ENCODE measurements at places on chromosomes 5 and 9.
A peak's percentile ranks its signal among the peaks of the same experiment; 100 is the strongest.

GRCh38 chr9:116662646-116663310, 24.3 kb upstream of the TRIM32 start:
- DNase-seq: no peak

DNA sequence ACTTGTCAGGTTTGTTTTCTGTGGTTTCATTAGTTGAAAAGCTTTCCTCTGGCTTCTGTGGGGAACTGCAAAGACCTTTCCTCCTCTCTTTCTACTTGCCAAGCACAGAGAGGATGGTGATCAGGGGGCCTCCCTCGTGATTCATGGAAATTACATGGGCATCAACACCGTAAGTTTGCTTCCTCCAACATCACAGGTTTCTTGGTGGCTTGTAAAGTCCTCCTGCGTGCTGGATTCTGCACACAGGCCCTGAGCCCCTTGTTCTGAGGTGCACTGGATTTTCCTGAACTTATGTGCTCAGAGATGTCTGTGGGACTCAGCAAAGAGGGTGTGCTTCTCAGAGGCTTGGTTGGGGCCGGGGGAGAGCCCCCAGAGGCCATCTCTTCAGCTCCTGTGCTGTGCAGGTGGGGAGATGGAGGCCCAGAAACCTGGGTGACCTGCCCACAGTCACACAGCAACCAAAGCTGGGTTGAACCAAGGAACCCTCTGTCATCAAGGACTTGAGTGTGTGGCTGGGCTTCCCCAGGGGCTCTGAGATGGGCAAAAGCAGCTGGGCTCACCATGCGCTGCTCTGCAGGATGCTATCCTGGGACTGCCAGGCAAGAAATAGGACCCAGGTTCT, 36.5 kb downstream of the RGS3 start:
- DNase-seq: no peak

DNA sequence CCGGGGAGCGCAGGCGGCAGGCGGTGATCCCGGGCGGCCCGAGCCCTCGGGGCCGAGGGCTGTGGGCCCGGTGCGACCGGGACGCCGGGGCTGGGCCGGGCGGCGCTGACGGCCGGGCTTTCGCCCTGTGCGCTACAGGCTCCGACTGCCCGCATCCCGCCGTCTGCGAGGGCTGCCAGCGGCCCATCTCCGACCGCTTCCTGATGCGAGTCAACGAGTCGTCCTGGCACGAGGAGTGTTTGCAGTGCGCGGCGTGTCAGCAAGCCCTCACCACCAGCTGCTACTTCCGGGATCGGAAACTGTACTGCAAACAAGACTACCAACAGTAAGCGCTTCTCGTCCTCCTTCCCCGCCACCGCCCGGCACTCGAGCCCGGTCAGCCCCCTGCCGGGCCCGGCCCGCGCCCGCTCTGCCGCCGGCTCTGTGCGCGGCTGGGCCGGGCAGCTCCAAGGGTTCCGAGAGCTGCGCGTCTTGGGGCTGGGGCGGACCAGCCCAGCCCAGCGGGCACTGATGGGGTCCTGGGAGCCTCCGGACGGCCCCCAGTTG, 1.6 kb downstream of the LMX1B start:
- no peak for DNase-seq

DNA sequence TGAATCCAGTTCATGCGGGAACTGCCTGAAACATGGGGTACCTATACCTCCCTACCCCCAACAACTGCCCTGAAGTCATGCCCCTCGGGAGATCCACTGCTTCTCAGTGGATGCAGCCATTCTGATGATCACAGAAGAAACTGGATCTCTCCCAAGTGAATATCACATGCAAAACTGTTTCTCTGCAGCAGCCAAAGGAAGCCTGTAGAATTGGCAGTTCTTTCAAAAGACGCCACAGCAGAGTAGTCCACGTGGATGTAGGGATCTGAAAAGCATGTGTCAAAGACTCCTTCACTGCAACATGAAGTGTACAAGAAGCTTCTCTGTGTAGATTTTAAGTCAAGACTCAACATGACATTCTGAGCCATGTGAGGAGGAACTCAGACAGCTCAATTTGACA, 286.7 kb downstream of the NR3C1 start:
- DNase-seq: no peak

DNA sequence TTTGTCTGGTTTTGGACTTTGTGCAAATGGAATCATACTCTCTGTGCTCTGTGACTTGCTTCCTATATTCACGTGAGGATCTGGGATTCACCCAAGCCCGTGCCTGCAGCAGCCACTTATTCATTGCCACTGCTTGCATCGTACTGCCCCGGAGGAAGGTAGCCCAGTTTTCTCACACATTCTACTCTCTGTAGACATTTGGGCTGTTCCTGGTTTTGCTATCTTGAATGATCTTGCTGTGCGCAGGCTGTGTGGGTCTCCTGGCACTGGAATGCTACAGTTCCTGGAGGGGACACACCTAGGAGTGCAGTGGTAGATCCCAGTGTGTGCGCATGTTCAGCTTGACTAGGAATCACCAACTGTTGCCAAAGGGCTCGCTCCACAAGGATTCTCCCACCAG, 99.2 kb upstream of the BOD1 start:
- no peak for DNase-seq

GRCh38 chr9:129575818-129576217, 45.1 kb downstream of the C9orf50 start:
- DNase-seq: no peak

DNA sequence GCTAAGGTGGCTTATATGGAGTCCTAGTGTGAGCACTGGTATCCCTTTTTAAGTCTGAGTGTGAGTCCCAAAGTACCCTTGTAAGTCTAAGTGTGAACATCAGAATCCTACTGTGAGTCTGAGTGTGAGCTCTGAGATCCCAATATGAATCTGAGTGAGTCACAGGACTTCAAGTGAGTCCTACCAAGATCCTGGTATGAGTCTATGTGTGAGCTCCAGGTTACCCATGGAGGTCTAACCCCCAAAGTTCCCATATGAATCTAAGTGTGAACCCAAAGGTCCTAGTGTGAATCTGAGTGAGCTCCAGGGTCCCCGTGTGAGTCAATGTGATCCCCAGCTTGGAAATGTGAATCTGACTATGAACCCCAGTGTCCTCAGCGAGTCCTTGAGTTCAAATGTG, 2.3 kb downstream of the CNTFR start:
- DNase-seq: no peak

DNA sequence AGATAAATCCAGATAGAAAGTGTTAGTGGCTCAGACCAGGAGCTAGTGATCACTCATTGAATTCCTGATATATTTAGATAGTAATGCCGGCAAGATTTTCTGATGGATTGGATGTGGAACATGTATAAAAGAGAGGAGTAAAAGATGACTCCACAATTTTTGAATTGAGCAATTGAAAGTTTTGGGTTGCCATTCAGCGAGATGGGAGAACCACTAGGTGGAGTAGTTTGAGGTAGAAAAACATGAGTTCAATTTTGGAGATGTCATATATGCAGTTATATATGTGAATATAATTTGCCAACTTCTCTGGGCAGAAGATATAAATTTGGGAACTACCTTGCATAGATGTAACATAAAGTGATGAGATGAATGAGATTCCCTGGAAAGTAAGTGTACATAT, 502.5 kb upstream of the SEMA6A start:
- DNase-seq: no peak

DNA sequence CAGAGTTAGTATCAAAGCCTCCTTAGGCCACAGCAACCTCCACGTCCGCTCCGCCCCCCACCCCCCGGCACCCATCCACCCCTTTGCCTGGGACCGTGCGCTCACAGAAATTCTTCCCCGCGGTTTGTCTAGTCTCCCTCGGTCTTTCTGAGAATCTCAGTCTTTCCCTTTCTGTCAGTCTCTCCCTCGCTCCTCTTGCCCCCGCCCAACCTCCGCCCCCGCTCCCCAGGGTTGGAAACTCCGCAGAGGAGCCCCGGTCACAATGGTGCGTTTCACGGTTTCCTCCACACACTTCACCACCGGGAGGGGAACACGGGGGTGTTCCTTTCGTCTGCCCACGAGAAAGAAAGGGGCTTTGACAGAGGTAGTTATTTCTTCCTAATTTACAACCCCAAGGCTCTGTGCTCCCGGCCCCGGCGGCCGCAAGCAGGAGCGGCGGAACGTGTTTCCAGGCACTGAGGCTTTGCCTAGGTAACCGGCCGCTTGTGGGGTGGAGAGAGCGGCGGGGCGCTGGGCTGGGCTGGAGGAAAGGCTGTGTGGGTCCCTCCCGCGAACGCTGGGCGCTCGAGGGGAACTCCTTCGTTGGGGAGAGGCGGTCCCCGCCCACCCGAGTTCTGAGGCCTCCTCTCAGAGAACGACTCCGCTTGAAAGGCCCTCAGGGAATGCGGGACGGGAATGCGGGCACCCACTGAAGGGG, 2.1 kb downstream of the NR4A3 start:
- DNase-seq: peak; percentile 26

- DNase-seq: no peak
These were observed 1.8 kb downstream of the NTMT1 start for GRCh38 chr9:129627556-129628440.

GRCh38 chr9:137372693-137373610, 50.0 kb downstream of the EXD3 start:
- DNase-seq: no peak

- DNase-seq: no peak
These were observed 64.3 kb downstream of the GOLM1 start for GRCh38 chr9:86034863-86035734.

GRCh38 chr9:108933718-108934322, at the start of gene ELP1:
ELP1 (minus strand) TSS chr9:108934124; CDS start chr9:108931146, 2,978 bp downstream.
- peak; percentile 87 for DNase-seq

DNA sequence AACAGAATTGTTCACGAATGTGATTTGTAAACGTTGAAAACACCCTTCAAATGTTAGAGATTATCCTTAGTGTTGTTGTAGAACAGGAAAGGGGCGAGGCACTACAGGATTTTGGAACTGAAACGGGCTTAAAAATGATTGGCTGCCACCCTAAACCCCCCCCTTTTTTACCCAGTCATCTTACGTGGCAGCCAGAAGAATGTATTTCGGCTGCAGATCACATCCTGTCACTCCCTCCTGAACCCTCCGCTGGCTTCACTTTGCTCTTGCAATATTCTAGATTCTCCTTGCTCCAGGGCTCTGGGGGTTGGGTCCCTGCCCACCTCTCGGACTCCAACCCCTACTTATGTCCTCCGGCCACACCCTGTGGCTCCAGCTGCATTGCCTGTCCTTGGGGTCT, 13.9 kb upstream of the UNC5A start:
- no peak for DNase-seq

GRCh38 chr9:98007251-98007928, 24.2 kb downstream of the ANP32B start:
- DNase-seq: no peak

- no peak for DNase-seq
These were observed 51.9 kb upstream of the PPP1R2B start for GRCh38 chr5:156798201-156798600.

- no peak for DNase-seq
These were observed 35.6 kb downstream of the TPPP start for GRCh38 chr5:657570-657969.

- DNase-seq: no peak
These were observed 33.4 kb downstream of the TMEM252 start for GRCh38 chr9:68507130-68507805.

GRCh38 chr5:135024956-135025729, 8.9 kb downstream of the PITX1 start:
- no peak for DNase-seq

DNA sequence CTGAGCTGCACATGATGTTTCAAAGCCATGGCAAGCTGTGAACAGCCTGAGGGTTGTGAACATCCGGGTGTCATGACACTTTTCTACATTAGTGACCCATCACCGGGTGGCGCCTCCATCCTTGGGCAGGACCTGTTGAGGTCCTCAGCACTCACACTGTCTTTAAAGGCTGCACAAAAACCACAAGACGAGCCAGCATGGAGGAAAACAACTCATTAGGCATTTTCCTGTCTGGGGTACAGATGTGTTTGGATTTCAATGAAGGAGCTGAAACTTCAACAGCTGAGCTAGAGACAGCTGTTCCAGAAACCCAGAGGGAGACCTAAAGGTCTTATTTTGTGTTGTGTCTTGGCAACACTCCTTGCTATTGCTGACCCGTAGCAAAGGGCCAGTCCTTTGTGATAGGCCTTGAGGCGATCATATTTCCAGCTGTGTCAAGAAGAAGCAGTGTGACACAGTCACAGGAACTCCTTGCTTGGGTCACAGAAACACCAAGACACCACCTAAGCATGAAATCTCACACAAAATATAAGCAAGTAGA, 151.8 kb upstream of the VLDLR start:
- DNase-seq: no peak

- DNase-seq: no peak
These were observed 16.9 kb upstream of the ADRA1B start for GRCh38 chr5:159899067-159900049.

DNA sequence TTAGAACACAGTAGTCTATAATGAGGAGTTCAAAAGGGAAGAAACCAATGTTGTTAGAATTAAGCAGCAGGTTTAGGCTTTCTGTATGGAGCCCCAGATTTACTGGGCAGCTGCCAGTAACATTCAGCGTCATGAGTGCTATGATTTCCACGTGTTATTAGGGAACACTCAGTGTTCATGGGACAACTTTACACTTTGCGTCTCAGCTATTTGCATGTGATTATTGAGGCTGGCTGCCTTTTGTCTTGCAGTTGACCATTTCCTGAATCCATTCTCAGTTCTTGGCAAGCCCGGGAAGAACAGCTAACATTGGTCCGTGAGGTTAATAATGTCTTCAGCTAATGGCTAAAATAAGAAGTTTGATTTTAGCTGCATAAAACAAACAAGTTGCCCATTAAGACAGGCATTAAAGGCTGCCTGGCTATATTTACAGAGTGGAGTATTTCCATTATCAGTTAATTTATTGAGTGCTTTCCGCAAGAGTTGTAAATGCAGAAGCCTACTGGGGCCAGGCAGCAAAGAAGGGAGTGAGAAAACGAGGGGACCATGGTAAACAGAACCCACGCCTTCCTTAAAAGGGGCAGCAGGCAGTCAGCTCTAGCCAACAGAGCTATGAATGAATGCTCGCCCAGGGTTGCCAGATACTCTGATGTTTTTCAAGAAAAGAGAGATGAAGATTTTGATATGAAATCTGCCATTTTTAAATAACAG, 120.9 kb downstream of the PIP5K1B start:
- no peak for DNase-seq

DNA sequence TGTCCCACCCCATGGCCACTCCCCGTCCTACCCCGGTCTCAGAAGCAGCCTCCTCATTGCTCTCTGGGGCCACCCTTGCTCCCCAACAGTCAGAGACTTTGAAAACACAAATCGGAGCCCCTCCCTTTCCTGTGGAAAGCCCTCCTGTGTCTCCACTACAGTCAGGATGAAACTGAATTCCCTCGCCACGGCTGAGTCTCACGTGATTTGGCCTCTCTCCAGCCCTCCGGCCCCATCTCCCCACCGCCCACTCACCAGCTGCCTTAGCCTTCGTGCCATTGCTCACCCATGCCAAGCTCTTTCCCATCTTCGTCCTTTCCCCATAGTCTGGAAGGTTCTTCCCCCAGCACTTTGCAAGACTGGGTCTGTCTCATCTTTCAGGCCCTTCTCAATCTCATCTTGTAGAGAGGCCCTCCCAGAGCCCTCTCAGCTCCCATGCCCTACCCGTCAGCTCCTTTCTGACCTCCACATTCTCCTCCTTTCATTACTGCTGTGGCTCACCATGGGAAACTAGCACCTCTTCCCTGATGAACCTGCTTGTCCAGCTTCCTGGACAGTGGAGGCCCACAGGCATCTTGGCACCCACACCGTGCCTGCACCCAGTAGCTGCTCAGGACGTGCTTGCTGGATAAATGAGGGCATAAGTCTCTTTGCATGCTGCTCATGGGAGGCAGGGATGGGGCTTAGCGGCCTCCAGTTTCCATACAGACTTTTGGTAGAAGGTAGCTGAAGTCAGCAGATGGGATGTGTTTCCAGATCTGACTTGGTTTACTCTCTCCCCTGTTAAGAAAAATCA, 126.4 kb upstream of the COL5A1 start:
- DNase-seq: no peak

All from urinary bladder (tissue), 4 donors.